ENCODE measurements at places on chromosomes 7 and 10.

GRCh38 chr7:99446096-99446495 lies 7.4 kb downstream of the CPSF4 start:
- no peak for DNase-seq

- no peak for DNase-seq
Observed at GRCh38 chr10:29306688-29307087, 17.8 kb downstream of the LYZL1 start.

- DNase-seq, result no peak
Observed at GRCh38 chr10:30456266-30456665, 22.3 kb downstream of the MAP3K8 start.

- DNase-seq, result no peak
Observed at GRCh38 chr7:150855046-150855445, 2.7 kb downstream of the AOC1 start.

GRCh38 chr7:322111-322671 lies 32.2 kb downstream of the FOXL3 start:
- peak; percentile 84 for DNase-seq

- no peak for DNase-seq
Observed at GRCh38 chr7:17109020-17109419, 189.4 kb upstream of the AHR start.

GRCh38 chr10:68561865-68562649 lies 1.9 kb downstream of the TET1 start:
- no peak for DNase-seq

DNA sequence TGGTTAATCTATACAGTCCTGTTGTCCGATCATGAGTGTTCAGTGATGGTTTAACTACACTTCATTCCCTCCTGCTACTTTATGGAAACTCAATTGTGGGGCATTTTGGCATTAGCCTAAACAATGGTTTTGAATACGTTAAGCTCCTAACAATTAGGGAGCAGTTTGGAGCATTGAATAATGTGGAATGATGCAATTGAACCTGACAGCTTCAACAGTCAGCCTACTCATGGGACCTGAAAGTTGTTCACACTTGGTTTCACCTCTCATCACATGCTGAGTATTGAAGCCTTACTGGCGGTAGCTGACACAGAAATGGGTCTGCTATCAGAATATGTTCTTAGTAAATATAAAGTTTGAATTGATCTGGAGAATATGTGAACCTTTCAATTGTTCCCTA lies 186.1 kb downstream of the MLLT10 start:
- no peak for DNase-seq

- DNase-seq, result no peak
Observed at GRCh38 chr7:117816727-117817126, 56.5 kb downstream of the CTTNBP2 start.

DNA sequence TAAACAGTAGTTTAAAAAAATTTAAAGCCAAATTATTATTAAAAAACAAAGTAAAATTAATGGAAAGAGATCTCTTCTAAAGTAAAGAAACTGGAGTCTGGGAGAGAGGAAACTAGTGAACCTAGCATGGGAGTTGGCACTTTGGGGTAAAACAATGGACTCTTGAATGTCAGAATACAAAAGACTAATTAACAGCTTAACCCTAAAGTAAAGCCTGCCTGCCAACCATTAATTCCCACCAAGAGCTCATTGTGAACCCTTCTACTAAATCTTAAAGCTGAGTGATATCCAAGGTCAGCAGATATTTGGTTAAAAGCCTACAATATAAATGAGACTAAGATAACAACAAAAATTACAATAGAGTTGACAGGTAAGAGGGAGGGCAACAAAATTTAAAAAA lies 36.5 kb downstream of the KMT2C start:
- DNase-seq, result no peak

GRCh38 chr7:155756322-155756721 lies 55.9 kb downstream of the SHH start:
- no peak for DNase-seq

- no peak for DNase-seq
Observed at GRCh38 chr7:37645282-37646050, 38.1 kb upstream of the GPR141 start.

Measured in mucosa of descending colon (tissue), 3 donors.